ENCODE measurements at places on chromosomes 2 and 18.

- no peak for DNase-seq
Observed at GRCh38 chr2:238233625-238234024, 6.2 kb downstream of the HES6 start.

DNA sequence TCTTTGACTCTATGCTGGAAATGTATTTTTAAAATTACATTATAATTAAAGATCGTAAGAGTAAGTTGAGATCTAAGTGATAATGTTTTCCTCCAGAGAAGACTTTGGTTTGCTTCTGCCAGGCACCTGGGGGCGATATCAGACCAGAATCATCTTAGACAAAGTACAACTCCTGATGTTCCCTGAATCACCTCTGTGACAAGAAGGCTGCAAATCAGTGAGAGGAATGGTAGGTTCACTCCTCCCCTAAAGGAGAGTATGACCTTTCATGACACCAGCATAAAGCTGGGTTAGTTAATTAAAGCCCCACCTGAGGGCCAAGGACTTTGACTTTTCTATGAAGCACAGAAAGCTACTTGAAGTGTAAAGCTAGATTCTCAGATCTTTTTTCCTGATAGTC lies 114.4 kb upstream of the DTNA start:
- DNase-seq, result no peak

GRCh38 chr2:122001441-122001874 lies 246.0 kb downstream of the TSN start:
- no peak for DNase-seq

DNA sequence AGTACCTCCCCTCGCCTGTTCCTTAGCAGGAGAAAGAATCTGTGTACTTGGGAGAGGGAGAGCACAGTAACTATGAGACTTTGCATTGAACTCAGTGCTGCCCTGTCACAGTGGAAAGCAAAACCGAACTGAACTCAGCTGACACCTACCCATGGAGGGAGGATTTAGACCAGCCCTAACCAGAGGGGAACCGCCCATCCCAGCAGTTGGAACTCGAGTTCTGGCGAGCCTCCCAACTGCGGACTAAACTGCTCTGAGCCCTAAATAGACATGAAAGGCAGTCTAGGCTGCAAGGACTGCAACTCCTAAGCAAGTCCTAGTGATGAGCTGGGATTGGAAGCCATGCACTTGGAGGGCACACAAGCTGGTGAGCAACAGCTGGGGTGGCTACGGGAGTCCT lies 110.4 kb downstream of the GRB14 start:
- DNase-seq, result no peak

DNA sequence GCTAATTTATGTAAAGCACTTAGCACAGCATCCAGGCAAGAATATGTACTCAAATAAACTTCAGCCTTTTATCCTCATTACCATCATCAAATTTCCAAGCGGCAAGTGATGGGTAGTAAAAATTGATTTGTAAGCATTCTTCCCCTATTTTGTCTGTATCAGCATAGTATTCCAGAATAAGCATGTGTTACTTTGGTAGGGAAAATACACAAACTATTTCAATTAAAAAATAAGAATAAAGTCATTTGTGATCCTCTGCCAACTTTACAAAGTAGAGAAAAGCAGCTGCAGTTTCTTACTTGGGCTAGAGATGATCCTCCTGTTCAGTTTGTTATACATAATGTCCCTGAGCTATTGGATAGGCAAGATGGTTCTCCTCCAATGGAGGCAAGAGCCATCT lies 493.2 kb downstream of the ZEB2 start:
- no peak for DNase-seq

GRCh38 chr2:208010506-208010905 lies 14.8 kb downstream of the PLEKHM3 start:
- no peak for DNase-seq

DNA sequence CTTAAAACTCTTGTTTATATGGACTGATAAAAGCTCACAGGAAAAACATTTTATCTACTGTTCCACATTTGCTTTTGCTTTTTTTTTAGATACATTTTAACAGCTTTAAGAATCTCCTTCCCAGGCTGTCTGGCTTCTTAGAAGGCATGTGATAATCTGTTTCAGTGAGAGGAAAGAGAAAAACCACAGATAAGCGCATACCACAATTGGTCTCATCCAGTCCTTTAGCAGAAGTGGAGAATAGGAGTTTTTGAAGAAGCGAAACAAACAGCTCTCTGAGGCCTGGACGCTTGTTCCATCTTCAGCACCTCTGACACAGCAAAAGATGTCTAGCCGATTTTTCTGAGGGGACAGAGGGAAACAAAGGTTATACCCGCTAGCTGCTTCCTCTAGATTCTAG lies 37.6 kb downstream of the RMC1 start:
- no peak for DNase-seq

GRCh38 chr18:55513161-55513560 lies 74.8 kb downstream of the TCF4 start:
- no peak for DNase-seq

DNA sequence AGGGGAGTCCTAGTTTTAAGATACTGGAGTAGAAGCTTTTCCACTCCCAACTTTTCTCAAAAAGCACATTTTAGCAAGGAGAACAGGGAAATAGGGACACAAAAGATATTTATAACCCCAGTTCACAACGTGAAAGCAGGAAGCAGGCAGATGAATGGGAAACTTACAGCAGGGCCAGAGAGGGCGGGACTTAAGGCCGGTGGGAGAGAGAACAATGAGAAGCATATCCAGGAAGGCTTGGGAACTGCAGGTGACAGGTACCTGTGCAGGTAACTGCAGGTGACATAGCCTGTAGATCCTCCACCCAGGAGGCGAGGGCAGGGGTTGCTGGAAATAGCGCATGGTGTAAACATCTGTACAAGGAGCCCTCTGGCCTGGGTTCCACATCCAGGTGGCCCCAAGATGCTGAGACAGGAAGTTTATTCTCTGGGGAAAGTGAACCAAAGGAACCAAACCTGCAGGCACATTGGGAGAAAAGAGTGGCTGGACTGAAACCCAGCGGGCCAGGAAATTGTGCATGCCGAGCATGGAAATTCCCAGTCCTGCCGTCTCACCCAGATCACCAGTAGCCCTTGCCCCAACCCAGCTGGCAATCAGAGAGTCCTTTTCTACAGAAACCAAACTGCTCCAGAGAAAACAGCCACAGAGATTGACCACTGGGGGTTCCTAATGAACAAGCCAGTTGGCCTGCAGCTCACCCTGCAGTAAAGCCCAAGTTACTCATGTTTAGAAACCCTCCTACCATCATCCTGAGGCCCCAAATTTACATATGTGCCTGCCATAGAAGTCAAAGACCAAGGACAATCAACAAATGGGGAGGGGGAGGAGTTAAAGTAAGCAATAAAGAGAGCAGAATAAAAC lies 24.3 kb upstream of the COL6A3 start:
- no peak for DNase-seq

DNA sequence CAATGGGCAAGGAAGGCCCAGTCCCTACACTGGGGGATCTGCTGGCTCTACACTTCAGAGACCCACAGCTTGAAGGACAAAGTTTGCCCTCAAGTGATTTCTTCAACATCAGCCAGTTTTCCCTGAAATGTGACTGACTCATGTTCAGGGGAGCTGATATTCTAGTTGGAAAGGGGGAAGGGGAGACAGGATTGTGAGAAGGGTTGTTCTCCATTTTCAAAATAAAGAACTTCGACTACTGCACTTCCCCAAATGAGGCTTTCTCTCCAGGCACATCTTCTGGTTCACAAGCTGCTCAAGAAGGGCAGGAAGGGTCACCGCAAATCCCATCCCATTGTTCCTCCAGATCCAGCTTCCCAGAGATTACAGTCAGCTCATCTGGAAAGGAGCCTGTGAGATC lies 117.6 kb downstream of the BCL2L11 start:
- DNase-seq, result no peak

- peak; percentile 75 for DNase-seq
Observed at GRCh38 chr2:219495531-219496122, 3.1 kb upstream of the GMPPA start.

- peak; percentile 14 for DNase-seq
Observed at GRCh38 chr18:35042389-35043071, 1.3 kb downstream of the MAPRE2 start.

DNA sequence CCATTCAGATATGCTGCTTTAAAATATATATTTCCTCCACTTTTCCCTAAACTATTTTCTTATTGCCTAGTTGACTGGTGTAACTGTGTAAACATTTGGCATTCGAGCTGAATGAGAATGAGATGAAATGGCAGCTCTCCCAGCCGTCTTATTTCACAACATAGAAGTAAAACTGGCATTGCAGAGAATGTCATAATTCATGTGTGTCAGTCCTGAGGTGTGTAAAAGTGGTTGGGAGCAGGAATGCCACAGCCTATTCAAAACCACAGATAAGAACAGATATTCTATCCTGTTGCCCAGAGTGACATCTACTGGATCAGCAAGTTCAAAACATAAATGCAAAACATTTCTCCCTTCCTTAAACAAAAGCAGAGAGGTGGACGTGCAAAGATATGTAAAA lies 565.5 kb upstream of the CHAC2 start:
- peak; percentile 22 for DNase-seq

DNA sequence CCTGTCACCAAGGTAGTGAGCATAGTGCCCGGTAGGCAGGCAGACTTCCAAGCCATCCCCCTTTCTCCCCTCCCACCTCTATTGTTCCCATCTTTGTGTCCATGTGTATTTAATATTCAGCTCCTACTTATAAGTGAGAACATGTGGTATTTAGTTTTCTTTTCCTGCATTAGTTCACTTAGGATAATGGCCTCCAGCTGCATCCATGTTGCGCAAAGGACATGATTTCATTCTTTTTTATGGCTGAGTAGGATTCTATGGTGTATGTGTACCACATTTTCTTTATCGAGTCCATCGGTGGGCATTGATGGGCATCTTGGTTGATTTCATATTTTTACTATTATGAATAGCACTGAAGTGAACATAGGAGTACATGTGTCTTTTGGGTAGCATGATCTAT lies 35.3 kb downstream of the MMADHC start:
- no peak for DNase-seq

DNA sequence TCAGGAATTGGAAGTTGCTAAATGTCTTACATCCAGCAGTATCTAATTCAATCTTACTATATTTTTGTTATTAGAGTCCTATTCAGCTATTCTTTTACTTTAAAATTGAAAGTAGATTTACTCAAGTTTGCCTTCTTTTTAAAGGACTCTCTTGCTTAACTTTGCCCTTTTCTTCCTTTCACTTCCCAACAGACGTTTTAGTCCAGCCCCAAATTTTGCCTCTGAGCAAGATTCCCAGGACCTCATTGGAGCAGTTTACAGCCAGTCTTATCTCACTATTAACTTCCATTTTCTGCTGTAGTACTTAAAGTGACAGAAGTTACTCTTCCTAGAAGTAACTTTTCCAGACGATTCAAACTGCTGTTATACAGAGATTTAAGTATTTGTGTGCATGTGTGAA lies 1.7 kb upstream of the PRKD3 start:
- DNase-seq, result no peak

DNA sequence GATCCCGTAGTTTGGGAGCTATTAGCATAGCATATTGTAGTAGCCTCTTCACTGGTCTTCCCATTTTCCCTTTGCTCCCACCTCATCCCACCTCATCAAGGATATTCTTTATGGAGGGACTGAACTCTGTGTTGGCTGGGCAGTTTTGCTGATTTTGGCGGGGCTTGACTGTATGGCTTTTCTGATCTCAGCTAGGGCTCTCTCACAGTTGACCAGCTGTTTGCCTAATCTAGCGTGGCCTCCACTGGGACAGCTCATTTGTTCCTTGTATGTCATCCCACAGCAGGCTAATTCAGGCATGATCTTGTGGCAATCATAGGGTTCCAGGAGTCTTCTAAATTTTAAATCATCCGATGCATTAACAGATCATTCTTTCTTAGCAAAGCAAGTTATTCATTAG lies 30.2 kb upstream of the MTX2 start:
- no peak for DNase-seq
